ENCODE measurements at places on chromosomes 6 and 20.

DNA sequence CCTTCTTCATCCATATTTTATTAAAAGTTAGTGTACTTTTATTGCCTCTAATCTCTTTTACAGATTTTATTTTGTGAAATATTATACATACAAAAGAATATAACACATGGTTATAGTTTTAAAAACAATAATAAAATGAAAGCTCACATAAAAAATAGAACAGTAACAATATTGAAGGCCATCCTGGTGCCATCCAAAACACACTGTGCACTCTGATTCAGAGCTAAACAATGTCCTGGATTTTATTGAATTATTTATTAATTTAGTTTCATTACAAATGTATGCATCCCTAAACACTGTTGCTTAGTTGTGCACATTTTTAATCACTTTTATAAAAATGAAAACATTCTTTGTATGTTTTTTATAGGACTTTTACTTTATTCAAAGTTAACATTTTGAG is 32.9 kb downstream of the RNF217 start:
- peak; percentile 63 for DNase-seq

- DNase-seq, result no peak
Measured at GRCh38 chr6:150347845-150348244, 21.0 kb upstream of the IYD start.

DNA sequence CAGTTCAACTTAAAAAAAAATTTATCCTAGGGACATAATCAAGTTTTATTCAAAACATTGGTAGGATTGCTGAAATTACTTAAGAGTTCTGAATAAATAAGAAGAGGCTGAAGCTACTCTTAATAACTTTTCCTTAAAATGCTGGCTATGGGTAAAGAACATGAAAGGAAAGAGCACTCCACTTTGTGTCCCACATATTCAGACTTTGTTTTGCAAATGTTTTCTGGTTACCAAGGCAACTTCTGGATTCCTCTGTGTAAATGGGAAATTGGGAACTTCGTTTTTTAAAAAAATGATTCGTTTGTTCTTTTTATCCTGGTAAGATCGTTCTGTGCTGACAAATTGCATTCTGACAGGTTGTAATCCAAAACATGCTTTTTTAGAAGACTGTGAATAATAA is 115.0 kb downstream of the KIF6 start:
- DNase-seq, result peak; percentile 10

GRCh38 chr6:31467151-31467550 is 30.8 kb upstream of the MICB start:
- no peak for DNase-seq

- DNase-seq, result no peak
Measured at GRCh38 chr6:65450451-65450850, 256.6 kb downstream of the EYS start.

DNA sequence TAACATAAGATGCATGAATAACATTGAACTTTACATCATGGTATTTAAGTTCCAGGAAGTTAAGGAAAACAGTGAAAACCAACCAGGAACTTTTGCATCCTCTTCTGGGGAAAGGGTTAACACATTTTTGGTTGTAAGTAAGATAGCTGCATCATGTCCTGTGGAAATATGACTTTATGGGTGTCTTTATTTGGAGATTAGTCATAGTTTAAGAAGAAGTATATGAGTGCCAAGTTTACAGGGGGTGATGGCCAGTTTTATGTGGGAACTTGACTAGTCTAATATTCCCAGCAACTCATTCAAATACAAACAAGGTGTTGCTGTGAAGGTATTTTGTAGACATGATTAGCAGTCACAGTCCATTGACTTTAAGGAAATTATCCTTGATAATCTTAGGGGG is 78.0 kb downstream of the PDE10A start:
- DNase-seq, result peak; percentile 87

GRCh38 chr6:13378669-13379590 is 50.6 kb upstream of the TBC1D7 start:
- no peak for DNase-seq

DNA sequence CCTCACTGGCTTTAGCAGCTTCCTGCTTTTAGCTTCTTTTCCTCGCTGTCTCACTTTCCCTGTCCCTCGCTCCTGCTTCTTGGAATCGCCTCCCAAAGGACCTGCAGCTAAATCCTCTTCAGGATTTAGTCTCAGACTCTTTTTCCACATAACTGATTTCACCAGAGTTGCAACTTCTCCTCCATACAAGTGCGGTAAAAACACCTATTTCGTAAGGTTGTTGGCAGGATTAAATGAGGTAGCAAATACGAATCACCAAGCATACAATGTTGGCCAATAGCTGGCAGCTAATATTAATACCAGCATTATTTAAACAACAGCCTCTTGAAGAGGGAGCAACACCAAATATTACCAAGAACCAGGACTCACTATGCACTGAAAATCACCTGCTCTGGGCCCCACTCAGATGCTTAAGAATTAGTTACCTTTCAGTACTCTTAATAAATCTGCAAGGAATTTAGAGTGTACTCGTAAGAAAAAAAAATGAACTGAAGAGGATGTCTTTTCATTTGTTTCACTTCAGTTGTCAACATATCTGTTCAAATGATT is 123.0 kb downstream of the DTNBP1 start:
- DNase-seq, result no peak

DNA sequence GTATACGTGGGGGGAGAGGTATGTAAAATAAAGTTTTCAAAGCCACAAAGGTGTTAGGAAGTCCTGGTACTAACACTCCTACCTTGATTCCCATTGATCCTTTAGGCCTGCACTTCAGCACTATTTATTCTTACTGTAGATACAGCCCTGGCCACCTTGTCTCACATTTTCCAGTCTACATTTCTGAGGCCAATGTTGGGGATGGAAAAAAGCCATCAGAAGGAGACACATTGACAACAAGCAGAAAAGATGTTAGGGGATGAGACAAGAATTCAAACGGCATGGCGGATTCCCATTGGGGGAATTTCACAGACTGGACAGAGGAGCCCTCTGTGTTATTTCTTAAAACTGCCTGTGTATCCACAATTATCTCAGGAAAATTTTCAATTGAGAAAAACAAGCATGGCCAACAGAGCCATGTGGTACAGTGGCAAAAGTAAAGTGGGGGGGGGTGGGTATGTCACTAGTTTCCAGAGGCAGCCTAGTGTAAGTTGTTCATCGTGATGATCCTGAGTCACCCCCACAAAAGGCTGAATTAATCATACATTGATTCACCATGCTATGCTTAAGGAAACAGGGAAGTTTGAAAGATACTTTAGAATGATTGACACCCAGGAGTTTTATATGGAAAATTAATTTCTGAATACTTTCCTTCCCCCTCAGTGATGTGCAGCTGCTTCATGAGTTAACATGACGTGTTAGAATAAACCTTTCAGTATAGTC is 40.5 kb downstream of the RREB1 start:
- DNase-seq, result peak; percentile 80

- DNase-seq, result no peak
Measured at GRCh38 chr6:133313068-133313467, 71.9 kb downstream of the EYA4 start.

DNA sequence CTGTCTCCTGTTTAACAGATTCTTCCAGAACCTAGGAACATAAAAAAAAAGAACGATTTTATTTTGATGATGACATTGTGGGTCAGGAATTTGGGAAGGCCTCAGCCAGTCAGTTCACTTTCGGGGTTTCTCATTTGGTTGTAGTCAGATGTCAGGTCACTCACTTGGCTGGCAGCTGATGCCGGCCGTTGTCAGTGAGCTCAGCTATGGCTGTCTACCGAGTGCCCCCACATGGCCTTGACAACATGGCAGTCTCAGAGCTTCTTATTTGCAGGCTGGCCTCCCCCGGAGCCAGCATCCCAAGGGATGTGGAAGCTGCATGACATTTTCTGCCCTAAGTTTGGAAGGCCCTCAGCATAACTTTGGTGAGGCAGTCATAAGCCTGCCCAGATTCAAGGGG is 11.5 kb downstream of the RNF217 start:
- DNase-seq, result no peak

DNA sequence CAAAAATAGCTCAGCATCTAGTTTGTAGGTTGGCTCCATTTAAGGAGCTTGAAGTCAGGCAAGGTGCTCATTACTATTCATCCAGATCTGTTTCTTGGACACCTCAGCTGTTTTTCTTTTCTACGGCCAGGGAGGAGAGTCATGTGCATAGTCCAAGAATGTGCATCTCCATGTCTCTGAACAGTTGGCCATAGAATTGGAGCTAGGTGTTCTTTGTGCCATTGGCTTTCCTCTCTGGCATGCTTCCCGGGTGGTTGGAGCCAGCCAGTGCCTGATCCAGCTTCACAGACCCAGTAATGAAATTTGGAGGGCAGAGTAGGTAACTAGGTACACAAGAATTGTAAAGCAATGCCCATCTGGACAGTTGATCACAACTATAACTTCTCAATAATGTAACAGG is 21.6 kb downstream of the EYA4 start:
- DNase-seq, result no peak

GRCh38 chr6:71197780-71198179 is 90.8 kb upstream of the OGFRL1 start:
- DNase-seq, result peak; percentile 43

GRCh38 chr6:116251568-116252384 is 2.1 kb downstream of the TSPYL4 start:
- peak; percentile 92 for DNase-seq

GRCh38 chr20:50762435-50763220 is 31.2 kb downstream of the PARD6B start:
- DNase-seq, result peak; percentile 65

DNA sequence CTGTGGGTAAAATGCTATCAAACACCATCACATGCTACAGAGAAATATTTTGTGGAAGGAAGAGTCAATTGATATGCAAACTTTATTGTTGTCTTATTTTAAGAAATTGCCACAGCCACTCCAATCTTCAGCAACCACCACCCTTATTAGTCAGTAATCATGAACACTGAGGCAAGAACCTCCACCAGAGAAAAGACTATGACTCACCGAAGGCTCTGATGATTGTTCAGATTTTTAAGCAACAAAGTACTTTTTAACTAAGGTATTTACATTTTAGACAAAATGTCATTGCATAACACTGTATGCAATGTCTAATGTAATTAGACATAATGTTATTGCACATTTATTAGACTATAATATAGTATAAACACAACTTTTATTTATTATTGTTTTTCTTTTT is 26.2 kb upstream of the MMP24 start:
- DNase-seq, result peak; percentile 57

GRCh38 chr6:11042025-11042749 is 1.9 kb downstream of the ELOVL2 start:
- DNase-seq, result no peak

GRCh38 chr6:144778773-144779492 is 493.8 kb downstream of the UTRN start:
- no peak for DNase-seq

Data from cardiac fibroblast (primary cell).